Stimulated activated CD4-positive, alpha-beta T cell treated with anti-CD3 and anti-CD28 coated beads, Interleukin-15, amount 100 ng/mL, for 48 hours (primary cell): ENCODE measurements at places on chromosomes 5 and 9.

DNA sequence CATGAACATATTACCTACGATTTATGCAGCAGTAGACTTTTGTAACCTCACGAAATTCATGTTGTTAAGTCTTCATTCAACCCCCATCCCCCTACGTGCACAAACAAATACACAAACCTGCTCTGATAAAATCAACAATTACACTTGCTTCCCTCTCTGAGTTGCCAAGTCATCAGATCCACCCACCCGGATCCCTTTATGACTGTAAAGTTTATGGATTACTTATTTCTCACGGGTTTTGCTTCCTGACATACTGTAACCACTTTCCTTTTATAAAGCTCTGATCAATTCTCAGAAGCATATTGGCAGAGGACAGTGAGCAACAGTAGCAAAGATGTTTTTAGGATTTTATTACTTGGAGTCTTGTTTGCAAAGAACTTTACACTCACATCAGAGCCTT is 70.5 kb downstream of the MLLT3 start:
- DNase-seq = no peak

- DNase-seq = no peak
Observed at GRCh38 chr9:117095081-117095480, 319.8 kb downstream of the ASTN2 start.

DNA sequence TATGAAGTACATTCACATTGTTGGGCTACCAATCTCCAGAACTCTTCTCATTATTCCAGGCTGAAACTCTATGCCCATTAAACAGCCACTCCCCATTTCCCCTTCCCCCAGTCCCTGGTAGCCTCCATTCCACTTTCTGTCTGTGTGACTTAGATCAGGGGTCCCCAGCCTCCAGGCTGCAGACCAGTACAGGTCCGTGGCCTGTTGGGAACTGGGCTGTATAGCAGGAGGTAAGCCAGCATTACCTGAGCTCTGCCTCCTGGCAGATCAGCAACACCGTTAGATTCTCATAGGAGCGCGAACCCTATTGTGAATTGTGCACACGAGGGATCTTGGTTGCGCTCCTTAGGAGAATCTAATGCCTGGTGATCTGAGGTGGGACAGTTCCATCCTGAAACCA is 23.1 kb downstream of the ZNF618 start:
- no peak for DNase-seq

GRCh38 chr5:9622971-9623421 is 7.2 kb downstream of the TAS2R1 start:
- DNase-seq = no peak
